ENCODE measurements at places on chromosomes 16 and 17.

- no peak for DNase-seq
Observed at GRCh38 chr16:495127-495748, 32.3 kb upstream of the CAPN15 start.

- DNase-seq: no peak
Observed at GRCh38 chr17:41658846-41659245, 29.8 kb upstream of the EIF1 start.

DNA sequence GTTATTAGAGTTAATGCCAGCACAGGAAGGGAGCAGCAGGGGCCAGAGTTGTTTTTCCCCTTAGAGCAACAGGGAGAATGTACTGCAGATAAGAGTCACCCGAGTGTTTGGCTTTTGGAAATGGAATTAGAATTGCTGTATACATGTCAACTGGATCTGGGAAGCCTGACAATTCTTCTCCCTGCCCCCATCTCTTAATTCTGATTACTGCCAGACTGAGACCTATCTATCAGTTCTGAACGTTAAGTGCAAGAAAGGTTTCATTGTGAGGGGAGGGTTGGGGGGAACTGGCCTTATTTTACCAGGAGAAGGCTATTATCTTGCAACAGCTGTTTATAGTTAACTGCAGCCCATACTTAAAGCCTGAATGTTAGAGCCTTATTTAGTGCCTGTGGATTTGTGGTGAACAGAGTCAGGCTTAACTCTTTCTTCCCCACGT is 424.5 kb upstream of the CDH11 start:
- DNase-seq: no peak

GRCh38 chr16:79757163-79757562 is 156.6 kb upstream of the MAF start:
- no peak for DNase-seq

DNA sequence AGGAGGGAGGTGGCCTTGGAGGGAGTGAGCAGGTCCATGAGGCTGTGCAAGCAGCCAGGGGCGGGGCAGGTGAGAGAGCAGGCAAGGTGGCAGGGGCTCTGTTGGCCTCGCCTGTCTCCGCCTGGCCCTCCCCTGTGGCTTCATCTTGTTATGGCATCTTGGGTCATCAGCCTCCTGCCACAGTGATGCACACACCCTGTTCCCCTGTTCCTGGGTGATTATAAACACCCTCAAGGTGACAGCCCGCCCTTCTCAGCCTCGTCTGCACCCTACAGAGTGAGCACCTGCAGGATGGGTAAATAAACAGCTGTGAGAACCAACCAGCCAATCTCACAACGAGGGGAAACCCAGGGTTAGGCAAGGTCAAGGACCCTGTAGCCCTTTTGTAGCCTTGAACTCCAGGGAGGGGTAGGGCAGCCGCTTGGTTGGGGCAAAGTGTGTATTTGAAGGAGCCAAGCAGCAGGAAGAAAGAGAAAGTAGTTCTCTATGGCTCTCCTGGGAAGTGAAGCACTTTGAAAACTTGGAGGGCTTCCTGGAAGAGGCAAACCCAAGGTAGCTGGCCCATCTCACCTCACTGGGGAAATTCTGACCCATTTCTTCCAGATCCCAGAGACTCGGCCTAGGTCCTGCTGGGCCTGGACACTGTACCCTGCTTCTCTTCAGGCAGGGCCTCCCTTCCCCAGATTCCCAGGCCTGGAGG is 60.6 kb downstream of the NT5M start:
- no peak for DNase-seq

- DNase-seq: no peak
Observed at GRCh38 chr16:75462806-75463205, 1.7 kb downstream of the TMEM170A start.

Data from activated CD4-positive, CD25-positive, alpha-beta regulatory T cell (primary cell).